Omental fat pad (tissue), 4 donors: ENCODE measurements at places on chromosomes 6 and 20. TPM values are rescaled to one million over a fixed set of nuclear protein-coding genes. Genes with fewer than 3 reads are reported as not detected.

The TNF gene
- 0.96 TPM for total RNA-seq

The RNF114 gene
- total RNA-seq: 133 TPM

The HLA-DRB5 gene
- total RNA-seq: not detected

The LY6G6F gene
- not detected for total RNA-seq

The FOXA2 gene
- total RNA-seq: 0.19 TPM

DNA sequence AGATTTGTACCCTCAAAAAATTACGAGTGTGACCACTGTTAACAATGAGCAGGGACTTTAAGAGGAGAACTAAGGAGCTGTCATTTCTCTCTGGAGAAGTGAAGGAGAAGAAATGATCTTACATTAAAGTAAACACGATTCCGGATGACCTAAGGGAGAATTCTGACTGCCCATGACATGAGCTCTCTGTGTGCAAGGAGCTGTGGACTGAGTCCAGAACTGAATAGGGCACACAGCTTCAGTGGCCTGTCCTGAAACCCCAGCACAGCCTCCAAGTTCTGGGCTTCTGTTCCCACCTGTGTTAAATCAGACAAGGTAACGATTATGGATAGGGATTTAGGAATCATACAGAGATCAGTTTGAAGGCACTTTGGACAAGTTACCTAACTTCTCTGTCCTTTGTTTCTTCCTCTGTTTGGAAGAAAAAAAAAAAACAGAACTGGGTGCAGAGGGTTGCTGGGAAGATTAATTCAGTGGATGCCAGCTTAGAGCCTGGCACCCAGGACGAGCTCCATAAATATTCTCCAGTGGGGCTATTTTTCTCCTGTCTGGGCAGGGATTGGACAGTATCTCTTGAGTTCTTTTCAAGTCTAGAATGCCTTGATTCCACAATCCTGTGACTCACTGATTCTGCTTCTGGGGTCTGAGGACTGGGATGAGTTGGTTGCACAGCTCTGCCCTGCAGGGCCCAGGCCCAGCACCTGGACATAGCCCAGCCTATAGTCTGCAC lies 65.7 kb downstream of the MRPL14 start:
- DNase-seq: no peak

- DNase-seq: no peak
These were observed 176.2 kb downstream of the ASCC3 start for GRCh38 chr6:100704961-100705360.

- no peak for DNase-seq
These were observed 34.3 kb downstream of the ADGRF1 start for GRCh38 chr6:47007657-47008396.

GRCh38 chr20:10686356-10687133 lies 12.7 kb upstream of the JAG1 start:
- DNase-seq: no peak

DNA sequence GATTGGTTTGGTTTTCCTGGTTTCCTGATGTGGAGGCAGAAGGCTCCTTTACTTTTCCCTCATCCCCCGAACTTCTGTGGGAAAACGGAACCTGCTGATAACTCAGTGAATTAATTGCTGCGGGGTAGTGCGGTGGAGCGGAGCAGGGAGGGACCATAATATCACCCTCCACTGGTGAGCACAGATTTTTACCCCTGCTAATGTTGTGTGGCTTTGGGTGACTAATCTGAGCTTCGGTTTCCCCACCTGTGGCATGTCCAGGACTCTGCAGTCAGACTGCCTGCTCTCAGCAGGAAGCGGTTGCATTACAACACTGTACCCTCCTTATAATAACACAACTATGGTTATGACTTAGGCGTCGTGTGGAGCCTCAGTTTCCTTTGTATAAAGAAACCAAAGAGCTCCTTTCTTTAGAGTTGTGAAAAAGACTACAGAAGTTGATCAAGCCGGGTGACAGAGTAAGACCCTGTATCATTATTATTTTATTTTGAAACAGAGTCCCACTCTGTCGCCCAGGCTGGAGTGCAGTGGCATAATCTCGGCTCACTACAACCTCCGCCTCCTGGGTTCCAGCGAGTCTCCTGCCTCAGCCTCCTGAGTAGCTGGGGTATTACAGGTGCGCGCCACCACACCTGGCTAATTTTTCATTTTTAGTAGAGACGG lies 2.2 kb upstream of the ID1 start:
- DNase-seq: no peak

- no peak for DNase-seq
These were observed 919.6 kb upstream of the MAP3K7 start for GRCh38 chr6:91506509-91506908.

DNA sequence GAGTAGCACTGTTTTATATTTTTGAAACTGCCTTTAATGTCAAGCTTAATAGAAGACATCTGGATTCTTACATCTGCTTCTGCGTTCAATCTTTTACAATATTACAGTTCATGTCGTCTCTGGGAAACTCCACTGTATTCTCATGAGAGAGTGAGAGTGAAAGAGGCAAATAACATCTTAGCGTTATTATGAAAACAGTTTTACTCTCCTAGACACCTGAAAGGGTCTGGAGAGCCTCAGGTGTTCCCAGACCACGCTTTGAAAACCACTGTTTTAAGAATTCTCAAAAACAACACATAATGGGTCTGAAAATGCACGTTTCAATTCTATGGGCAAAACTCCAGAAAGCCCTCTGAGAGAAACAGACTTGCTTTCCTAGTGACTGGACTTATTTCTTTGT lies 63.3 kb downstream of the ARHGAP18 start:
- no peak for DNase-seq

GRCh38 chr6:48087448-48087847 lies 23.5 kb downstream of the PTCHD4 start:
- no peak for DNase-seq

GRCh38 chr20:3710011-3710466 lies 2.4 kb downstream of the SIGLEC1 start:
- DNase-seq: no peak
